ENCODE measurements at places on chromosomes 7 and 10.

GRCh38 chr7:1910081-1910685 is 240.1 kb downstream of the ELFN1 start:
- DNase-seq, result no peak

- no peak for DNase-seq
Measured at GRCh38 chr10:102752934-102753664, 9.4 kb downstream of the WBP1L start.

GRCh38 chr10:110808615-110809014 is 63.1 kb upstream of the PDCD4 start:
- no peak for DNase-seq

DNA sequence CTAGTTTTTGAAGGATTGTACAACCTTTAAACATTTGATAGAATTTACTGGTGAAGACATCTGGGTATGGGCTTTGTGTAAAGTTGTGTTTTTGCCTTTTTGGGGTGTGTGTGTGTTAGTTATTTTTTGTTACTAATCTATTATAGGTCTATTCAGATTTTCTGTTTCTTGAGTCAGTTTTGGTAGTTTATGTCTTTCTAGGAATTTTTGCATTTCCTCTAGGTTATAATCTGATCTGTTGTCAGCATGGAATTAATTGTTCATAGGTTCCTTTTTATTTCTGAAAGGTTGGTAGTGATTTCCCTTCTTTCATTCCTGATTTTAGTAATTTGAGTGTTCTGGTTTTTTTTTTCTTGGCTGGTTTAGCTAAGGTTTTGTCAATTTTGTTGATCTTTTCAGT is 17.7 kb downstream of the SEPTIN7 start:
- no peak for DNase-seq

DNA sequence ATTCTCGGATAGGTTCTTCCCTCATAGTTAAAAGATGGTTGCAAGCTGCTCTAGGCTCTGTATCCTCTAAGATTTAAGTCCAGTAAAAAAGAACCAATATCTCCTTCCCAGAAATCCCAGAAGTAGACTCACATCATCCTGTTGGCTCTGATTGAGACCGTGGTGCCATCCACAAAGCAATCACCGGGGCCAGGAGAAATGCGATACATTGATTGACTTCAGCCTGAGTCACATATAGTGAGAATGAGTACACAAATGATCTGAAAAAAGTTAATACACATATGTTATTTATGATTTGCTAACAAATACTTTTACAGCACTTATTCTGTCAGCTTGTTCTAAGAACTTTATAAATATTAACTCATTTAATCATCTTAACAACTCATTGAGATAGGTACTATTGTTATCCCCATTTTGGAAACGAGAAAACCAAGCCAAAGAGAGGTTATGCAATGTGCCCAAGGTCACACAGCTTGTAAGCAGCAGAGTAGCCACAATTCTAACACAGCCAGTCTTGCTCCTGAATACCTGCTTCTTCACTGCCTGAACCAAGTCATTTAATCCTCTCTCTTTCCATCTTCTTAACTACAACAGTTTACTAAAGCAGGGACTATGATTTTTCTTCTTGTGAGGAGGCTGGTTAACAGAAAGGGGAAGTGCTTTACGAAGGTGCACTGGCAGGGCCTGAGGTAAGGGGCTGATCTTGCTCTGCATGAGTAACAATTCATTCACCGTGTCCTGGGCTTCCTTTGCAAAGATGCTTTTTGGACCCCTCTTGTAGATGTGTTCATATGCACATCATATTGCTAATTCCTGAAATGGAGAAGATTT is 177.0 kb downstream of the REEP3 start:
- no peak for DNase-seq

All from stimulated activated CD8-positive, alpha-beta memory T cell treated with anti-CD3 and anti-CD28 coated beads, Interleukin-4, amount 100 ng/mL, for 1 hour (primary cell).